ENCODE measurements at places on chromosomes 2 and 18.

GRCh38 chr2:101873543-101873942, 118.2 kb upstream of the IL1R2 start:
- peaks cover 26% of the 10 kb centered on the region for H3K36me3 ChIP-seq
- no peaks in the 10 kb centered on the region for H3K4me1 ChIP-seq
- H3K27me3 ChIP-seq, result no peaks in the 10 kb centered on the region
- no peak overlapping the region for H3K4me3 ChIP-seq
- no peak for DNase-seq

- H3K4me1 ChIP-seq, result no peaks in the 10 kb centered on the region
- no peak overlapping the region for H3K4me3 ChIP-seq
- no peak overlapping the region for H3K27ac ChIP-seq
Observed at GRCh38 chr18:12468445-12468844, 60.7 kb downstream of the PRELID3A start.

GRCh38 chr2:111118481-111118980, 2.2 kb upstream of the BCL2L11 start:
- no peaks in the 10 kb centered on the region for H3K36me3 ChIP-seq
- no peak overlapping the region for H3K27ac ChIP-seq
- no peak for DNase-seq
- peaks cover 10% of the 10 kb centered on the region for H3K4me1 ChIP-seq
- H3K4me3 ChIP-seq, result peak overlapping the region; percentile 35

DNA sequence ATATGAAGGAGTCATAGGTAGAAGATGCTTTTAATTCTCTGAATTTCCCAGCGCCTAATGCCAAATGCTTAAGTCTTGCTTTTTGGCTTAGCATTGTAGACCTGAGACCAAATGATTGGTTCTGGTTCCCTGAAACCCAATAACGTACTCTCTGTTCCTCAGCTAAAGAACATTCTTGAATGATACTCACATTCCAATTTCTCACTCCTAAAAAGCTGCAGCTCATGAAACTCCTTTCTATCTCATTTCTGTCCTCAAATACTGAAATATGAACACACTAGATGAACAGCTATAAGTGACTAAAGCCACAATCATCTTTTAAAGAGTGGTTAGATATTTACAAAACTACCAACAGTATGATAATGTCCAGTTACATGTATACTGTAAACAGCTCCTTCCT, 272.1 kb downstream of the SLC8A1 start:
- no peak for DNase-seq
- no peak overlapping the region for H3K4me3 ChIP-seq
- no peaks in the 10 kb centered on the region for H3K27me3 ChIP-seq

GRCh38 chr2:127552336-127552735, 16.9 kb downstream of the MYO7B start:
- no peak for DNase-seq
- no peaks in the 10 kb centered on the region for H3K27me3 ChIP-seq
- H3K36me3 ChIP-seq, result no peaks in the 10 kb centered on the region
- H3K4me1 ChIP-seq, result no peaks in the 10 kb centered on the region
- no peak overlapping the region for H3K27ac ChIP-seq

DNA sequence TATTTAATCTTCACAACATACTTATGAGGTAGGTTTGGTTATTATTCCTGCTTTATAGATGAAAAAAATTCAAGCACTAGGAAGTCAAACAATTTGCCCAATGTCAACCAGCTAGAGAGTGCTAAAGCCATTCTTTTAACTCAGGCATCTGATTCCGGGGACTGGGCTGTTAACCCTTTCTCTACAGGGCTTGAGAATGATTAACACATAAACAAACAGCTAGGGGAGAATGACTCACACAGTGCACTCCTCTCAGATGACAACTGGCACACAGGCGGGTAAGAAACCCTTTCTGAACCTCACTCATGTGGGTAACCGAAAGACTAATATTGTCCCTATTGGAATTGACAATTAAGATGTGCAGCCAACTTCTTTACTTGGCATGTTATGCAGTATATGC, 86.3 kb upstream of the FSHR start:
- no peaks in the 10 kb centered on the region for H3K36me3 ChIP-seq
- no peak for DNase-seq
- no peak overlapping the region for H3K27ac ChIP-seq
- no peaks in the 10 kb centered on the region for H3K27me3 ChIP-seq
- no peaks in the 10 kb centered on the region for H3K4me1 ChIP-seq

GRCh38 chr2:124136110-124136509, 111.0 kb downstream of the CNTNAP5 start:
- H3K27me3 ChIP-seq, result no peaks in the 10 kb centered on the region
- H3K27ac ChIP-seq, result no peak overlapping the region
- no peaks in the 10 kb centered on the region for H3K4me1 ChIP-seq
- DNase-seq, result no peak

- H3K4me1 ChIP-seq, result no peaks in the 10 kb centered on the region
- no peaks in the 10 kb centered on the region for H3K27me3 ChIP-seq
- H3K4me3 ChIP-seq, result no peak overlapping the region
- no peak overlapping the region for H3K27ac ChIP-seq
- no peaks in the 10 kb centered on the region for H3K36me3 ChIP-seq
Observed at GRCh38 chr2:74179063-74179865, 585 bp upstream of the MOB1A start.

DNA sequence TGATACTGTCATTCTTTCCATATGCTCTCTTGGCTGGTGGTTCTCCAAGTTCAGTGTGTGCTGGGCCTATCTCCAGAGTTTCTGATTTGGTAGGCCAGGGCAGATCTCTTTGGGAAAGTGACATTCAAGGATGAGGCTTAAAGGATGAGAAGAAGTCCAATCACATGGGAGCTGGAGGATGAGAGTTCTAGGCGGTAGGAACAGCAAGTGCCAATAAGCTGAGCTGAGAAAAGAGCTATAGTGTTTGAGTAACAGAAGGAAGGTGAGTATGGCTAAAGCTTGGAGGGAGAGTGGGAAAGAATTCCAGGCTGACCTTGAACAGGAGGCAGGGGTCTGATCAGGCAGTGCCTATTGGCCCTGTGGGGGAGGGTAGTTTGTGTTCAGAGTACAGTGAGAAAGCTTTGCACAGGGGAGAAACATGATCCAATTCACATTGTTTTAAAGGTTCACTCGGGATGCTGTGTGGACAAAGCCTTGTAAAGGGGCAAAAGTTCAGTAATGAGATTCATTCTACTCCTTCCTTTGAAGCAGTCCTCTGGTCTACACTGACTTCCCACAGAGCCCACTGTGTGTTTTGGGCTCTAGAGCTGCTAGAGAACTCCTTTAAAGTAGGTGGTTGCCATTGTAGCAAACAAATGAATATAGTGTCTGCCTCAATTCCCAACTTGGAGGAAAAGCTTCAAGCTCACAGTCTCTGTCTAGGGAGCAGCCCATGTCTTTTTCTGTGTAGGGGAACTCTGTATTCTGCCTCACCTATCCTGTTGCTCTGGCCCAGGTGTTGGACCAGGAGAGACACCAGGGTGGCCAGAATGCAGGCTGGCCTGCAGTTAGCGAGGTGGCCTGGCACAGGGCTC, 81.8 kb downstream of the FASTKD2 start:
- H3K36me3 ChIP-seq, result no peaks in the 10 kb centered on the region
- H3K27me3 ChIP-seq, result no peaks in the 10 kb centered on the region
- no peak overlapping the region for H3K4me3 ChIP-seq
- no peaks in the 10 kb centered on the region for H3K4me1 ChIP-seq
- DNase-seq, result no peak
- H3K27ac ChIP-seq, result no peak overlapping the region

- no peak overlapping the region for H3K4me3 ChIP-seq
- no peaks in the 10 kb centered on the region for H3K27me3 ChIP-seq
- no peak overlapping the region for H3K27ac ChIP-seq
- peaks cover 1% of the 10 kb centered on the region for H3K4me1 ChIP-seq
- no peak for DNase-seq
Observed at GRCh38 chr2:119795309-119796303, 35.9 kb downstream of the PTPN4 start.

DNA sequence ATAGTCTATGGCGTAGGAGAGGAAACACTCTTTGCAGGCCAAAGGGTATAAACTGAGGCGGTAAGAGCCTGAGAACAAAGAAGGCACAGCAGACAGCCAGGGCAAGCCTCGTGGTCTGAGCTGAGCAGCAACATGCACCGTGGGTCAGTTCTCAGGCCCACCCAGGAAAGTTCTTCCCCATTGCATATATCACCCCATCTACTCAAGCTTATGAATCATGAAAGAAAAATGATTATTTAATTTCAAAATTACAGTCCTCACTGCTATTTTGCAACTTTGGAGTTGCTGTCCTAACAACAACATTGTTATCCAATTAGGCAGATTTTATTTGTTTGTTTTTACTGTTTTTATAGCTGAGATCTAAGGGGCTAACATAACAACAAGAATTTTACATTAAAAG, 54.7 kb upstream of the RIOK3 start:
- no peak overlapping the region for H3K27ac ChIP-seq
- DNase-seq, result no peak
- H3K27me3 ChIP-seq, result no peaks in the 10 kb centered on the region
- H3K4me1 ChIP-seq, result peaks cover 3% of the 10 kb centered on the region

GRCh38 chr2:110993557-110994231, 127.0 kb upstream of the BCL2L11 start:
- no peaks in the 10 kb centered on the region for H3K36me3 ChIP-seq
- no peaks in the 10 kb centered on the region for H3K27me3 ChIP-seq
- no peak overlapping the region for H3K4me3 ChIP-seq
- no peak overlapping the region for H3K27ac ChIP-seq
- no peaks in the 10 kb centered on the region for H3K4me1 ChIP-seq
- DNase-seq, result no peak

DNA sequence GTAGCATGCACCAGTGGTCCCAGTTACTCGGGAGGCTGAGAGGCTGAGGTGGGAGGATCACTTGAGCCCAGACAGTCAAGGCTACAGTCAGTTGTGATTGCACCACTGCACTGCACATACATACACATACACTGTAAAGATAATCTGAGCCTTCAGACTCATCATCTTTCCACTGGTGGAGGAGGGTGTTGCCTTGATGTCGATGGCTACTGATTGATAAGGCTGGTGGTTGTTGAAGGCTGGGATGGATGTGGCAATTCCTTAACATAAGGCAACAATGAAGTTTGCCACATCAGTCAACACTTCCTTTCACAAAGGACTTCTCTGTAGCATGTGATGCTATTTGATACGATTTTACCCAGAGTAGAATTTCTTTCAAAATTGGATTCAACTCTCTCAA, 118.8 kb downstream of the IKZF2 start:
- no peaks in the 10 kb centered on the region for H3K36me3 ChIP-seq
- H3K4me1 ChIP-seq, result no peaks in the 10 kb centered on the region
- no peak overlapping the region for H3K27ac ChIP-seq
- no peak for DNase-seq
- no peak overlapping the region for H3K4me3 ChIP-seq
- no peaks in the 10 kb centered on the region for H3K27me3 ChIP-seq

GRCh38 chr18:62586151-62586774, 63.4 kb downstream of the ZCCHC2 start:
- no peak overlapping the region for H3K4me3 ChIP-seq
- H3K4me1 ChIP-seq, result peaks cover 1% of the 10 kb centered on the region
- no peaks in the 10 kb centered on the region for H3K36me3 ChIP-seq
- DNase-seq, result peak; percentile 41

- H3K27me3 ChIP-seq, result no peaks in the 10 kb centered on the region
- DNase-seq, result no peak
- H3K4me3 ChIP-seq, result no peak overlapping the region
- H3K4me1 ChIP-seq, result no peaks in the 10 kb centered on the region
Observed at GRCh38 chr2:24720310-24720709, 72.9 kb downstream of the PTRHD1 start.

DNA sequence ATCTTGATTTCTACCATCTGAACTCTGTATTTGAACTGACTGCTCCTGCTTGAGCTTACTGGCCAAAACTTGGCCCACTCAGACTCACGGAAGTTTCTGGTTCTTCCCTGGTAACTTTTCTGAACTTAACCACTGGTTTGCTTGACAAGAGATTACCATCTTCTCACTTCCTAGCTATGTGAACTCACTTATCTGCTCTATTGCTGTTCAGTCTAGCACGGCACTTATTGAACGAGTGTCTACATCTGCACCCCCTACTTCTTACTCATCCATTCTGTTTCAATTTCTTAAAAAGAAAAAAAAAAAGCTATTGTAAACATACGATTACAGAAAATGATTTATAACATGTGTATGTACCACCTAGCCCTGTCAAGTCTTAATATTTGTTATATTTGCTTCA, 9.0 kb downstream of the CKAP2L start:
- H3K27me3 ChIP-seq, result no peaks in the 10 kb centered on the region
- DNase-seq, result no peak
- peaks cover 3% of the 10 kb centered on the region for H3K36me3 ChIP-seq
- no peaks in the 10 kb centered on the region for H3K4me1 ChIP-seq
- no peak overlapping the region for H3K4me3 ChIP-seq
- H3K27ac ChIP-seq, result no peak overlapping the region

DNA sequence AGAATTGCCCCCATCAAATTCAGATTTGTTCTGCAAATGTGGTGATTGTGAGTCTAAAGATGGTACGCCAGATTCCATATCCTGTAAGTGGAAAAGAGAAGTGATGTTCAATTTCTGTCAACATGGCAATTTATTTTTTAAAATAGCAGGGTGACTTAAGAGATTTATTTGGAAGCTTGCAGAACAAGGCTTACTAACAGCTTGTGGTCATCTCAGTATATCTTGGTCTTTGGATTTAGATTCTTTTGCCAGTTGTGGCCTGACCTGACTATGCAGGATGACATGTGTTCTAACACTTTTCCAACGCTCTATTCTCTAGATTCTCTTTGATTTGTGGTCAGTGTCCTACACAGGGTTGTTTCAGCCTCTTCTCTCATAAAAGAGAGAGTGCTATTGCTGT, 74.4 kb downstream of the MAP3K20 start:
- no peak overlapping the region for H3K27ac ChIP-seq
- H3K27me3 ChIP-seq, result no peaks in the 10 kb centered on the region
- H3K4me3 ChIP-seq, result no peak overlapping the region
- no peaks in the 10 kb centered on the region for H3K4me1 ChIP-seq
- no peaks in the 10 kb centered on the region for H3K36me3 ChIP-seq

- H3K36me3 ChIP-seq, result no peaks in the 10 kb centered on the region
- H3K4me1 ChIP-seq, result no peaks in the 10 kb centered on the region
- no peak overlapping the region for H3K27ac ChIP-seq
- no peaks in the 10 kb centered on the region for H3K27me3 ChIP-seq
Observed at GRCh38 chr2:9703701-9704221, 73.0 kb upstream of the YWHAQ start.

DNA sequence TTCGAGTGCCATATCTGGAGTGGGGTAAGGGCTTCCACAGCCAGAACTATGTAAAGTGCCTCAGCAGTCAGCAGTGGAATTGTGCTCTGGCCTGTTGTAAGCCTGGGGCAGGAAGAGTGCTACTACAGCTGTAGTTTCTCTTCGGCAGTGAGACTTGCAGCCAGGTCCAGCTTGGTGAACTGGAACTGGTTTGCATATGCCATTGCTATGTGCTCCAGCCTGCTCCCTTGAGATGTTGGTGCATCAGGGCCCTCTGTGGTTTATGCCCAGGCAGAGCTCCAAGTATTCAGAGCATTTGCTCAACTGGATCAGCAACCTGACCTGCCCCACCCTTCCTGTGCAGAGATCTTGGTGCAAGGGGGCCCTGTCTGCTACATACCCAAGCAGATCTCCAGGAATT, 47.8 kb downstream of the ZNF804A start:
- no peaks in the 10 kb centered on the region for H3K36me3 ChIP-seq
- DNase-seq, result no peak
- H3K27ac ChIP-seq, result no peak overlapping the region
- H3K4me3 ChIP-seq, result no peak overlapping the region
- no peaks in the 10 kb centered on the region for H3K4me1 ChIP-seq
- no peaks in the 10 kb centered on the region for H3K27me3 ChIP-seq

Measured in iPS DF 6.9 (cell line).